ENCODE measurements at places on chromosomes 16 and 17.

GRCh38 chr16:69893106-69893505 is 58.0 kb upstream of the CLEC18A start:
- no peak for DNase-seq

DNA sequence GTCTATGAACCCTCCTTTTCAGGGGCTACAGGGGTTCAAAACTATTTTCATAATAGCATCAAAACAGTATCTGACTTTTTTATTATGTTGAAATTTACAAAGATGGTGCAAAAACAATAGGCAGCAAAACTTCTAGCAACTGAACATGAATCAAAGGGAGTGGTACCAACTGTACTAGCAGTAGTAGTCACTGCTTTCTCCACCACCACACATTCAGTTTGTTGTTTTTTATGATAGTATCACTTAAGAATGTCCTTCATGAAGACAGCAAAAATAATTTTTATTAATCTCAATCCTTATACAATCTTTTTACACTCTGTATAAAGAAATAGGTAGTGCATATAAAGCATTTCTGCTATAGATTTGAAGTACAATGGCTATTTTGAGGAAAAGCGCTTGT is 47.6 kb downstream of the MED13 start:
- no peak for DNase-seq

DNA sequence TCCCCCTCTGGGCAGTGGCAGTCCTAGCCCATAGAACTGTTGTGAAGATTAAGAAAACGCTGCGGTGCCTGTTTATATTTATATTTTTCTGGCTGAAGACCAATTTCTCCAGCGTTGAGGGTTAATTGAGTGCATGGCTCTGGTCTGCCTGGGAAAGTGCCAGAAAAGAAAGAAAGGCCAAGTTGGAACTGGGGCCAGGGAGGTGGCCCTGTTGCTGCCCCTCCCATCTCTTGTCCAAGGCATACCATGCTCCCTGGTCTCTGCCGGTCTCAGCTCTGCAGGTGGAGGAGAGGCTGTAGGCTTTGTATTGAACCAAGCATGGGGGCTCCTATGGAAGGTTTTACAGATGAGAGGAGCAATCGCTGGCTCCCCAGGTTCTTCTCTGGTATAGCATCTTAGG is 124.7 kb downstream of the MGAT5B start:
- no peak for DNase-seq

DNA sequence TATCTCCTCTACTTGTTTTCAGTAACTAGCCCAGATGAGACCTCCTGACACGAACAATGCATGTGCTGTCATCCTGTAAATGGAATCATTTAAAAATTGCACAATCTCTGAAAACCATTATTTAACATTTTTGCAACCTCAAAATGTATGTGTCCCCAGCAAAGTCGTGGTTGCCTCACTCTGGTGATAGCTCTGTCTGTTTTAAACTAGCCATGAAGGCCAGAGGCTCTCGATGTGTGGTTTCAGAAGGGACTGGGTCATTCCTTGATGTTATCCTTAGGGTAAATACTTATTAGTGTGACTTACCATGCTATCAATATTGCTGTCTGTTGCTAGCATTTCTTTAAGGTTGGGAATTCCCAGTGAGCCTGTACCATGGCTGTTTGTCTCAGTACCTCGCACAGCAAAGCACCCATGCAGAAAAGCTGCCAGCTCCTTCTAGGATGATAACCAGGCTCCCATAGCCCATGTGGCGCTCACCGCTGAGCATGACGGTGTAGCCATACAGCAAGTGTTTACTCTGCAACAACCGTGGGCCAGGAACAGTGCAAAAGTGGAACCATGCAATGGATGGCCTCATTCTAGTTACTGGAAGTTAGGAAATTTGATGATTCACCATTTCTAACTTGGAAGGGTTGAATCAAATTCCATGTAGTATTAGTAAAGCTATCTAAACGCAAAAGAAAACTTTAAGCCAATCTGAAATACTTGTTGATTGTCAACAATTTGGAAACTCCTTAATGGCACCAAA is 2.9 kb upstream of the PGS1 start:
- peak; percentile 82 for DNase-seq

DNA sequence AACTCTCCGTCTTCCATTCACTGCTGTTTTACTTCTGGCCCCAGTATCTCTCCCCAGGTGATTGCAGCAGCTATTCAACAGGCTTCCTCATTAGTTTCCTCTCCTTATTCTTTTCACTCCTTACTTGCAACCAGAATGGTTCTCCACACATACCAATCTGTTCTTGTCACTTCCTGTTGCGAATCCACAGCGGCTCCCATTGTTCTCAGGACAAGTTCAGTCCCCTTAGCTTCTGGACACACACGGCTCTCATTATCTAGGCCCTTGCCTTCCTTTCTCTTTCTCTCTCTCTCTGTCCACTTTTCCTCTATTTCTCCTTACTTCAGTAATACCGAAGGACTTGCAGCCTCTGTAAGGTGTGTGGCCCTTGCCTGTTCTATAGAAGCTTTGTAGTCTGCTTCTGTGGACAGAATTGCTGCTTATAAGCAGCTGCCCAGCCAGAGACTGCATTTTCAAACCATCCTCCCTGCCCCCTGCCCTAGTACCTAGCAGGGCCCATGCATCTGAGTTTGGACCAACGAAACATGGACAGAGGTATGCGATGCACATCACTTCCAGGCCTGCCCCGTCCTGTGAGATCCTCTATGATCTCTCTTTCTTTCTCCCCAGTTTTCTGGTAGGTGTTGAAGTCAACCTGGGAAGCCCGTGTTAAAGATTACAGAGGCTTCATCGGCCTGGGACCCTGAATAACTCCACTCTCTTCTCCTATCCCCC is 45.7 kb downstream of the VAT1L start:
- no peak for DNase-seq

- DNase-seq: no peak
Observed at GRCh38 chr17:75830164-75831031, 13.8 kb downstream of the UNC13D start.

- DNase-seq: no peak
Observed at GRCh38 chr17:71099003-71099714, 929.8 kb downstream of the KCNJ2 start.

GRCh38 chr16:30187971-30188561 is 4.7 kb downstream of the CORO1A start:
- no peak for DNase-seq

DNA sequence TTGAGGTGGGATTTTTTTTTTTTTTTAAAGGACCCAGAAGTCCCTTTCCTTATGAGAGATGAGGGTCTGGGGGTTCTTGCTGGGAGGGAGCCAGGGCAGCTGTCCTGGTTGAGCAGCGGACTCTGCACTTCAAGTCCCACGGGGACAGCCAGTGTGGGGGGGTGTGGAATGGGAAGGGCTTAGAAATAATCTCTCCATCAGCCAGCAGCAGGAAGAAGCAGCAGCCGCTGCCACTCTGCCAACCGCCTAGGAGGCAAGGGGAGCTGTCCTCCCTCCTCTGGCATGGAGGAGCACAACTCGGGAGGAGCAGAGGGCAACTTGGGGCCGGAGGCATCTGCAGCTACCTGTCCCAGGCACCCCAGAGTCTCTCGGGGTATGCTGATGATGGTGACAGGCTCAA is at the start of gene KCNG4:
Gene KCNG4, minus strand, starts transcription at position 104 of the 400 bp plus-strand sequence. CDS start 2,527 bp downstream, outside the sequence.
- DNase-seq: no peak

DNA sequence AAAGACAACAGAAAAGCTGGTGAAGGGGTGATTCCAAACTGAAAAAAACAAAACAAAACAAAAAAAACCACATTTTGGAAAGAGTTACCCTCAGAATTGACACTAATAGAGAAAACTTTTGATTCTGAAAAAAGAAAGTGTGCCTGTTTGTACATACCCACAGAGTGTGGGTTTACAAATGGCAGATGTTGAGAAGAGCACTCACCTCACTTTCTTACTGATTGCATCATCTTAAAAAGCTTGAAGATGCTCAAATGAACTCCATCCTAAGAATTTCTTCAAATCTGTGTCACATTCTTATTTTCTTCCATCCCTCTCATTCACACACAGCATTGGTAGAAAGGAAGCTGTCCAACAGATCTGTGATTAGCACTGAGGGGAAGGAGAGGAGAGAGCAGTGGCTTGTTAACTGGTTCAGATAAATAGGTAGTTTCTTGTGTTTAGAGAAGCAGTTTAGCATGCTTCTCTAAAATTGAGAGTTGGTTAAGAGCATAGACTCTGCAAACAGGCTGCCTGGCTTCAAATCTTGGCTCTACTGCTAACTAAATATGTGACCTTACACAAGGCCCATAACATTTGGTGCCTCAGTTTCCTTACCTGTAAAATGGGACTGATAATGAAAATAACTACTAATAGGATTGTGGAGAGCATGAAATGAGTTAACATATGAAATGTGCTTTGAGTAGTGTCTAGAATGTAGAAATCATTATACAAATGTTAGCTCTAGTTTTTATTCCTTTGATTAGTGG is 6.9 kb downstream of the GNAO1 start:
- DNase-seq: no peak

DNA sequence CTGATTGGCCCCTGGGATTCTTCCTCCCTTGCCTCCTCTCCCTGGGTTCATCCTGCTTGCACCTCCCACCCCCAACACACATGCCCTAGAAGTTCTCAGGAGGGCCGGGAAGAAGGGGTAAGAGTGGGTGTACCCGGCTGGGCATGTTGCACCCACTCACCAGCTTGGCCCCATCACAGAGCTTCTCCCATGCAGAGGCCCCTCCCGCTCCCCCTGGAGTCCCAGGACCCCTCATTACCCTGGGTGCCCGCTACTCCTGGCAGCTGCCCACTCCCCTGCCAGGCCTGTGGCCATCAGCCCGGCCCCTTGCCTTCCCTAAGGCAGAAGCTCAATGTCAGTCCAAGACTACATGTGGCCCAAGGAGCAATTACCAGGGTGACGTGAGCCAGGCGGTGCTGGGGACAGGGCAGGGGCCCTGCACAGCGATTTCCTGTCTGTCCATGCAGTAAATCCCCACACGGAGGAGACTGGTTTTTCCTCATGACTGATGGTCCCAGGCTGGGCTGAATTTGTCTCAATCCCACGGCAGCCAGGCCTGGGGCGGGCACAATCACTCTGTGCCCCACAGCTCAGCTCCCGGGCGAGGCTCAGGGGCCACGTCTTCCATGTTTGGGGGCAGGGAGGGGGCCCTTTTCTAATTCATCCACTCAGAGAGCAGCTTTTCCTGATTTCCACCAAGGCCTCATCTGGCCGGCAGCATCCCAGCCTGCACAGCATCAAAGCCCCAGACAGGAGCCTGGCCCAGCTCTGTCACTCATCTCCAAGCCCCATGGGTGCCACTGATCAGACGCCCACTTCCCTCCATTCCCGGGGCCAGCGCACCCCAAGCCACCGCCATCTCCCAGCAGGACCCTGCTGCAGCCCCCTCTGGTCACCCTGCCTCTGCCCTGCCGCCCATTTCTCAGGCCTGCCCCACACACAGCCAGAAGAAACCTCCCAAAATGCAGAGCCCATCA is 234.7 kb downstream of the KATNIP start:
- DNase-seq: no peak

- no peak for DNase-seq
Observed at GRCh38 chr16:2324296-2324859, 16.1 kb downstream of the ABCA3 start.

DNA sequence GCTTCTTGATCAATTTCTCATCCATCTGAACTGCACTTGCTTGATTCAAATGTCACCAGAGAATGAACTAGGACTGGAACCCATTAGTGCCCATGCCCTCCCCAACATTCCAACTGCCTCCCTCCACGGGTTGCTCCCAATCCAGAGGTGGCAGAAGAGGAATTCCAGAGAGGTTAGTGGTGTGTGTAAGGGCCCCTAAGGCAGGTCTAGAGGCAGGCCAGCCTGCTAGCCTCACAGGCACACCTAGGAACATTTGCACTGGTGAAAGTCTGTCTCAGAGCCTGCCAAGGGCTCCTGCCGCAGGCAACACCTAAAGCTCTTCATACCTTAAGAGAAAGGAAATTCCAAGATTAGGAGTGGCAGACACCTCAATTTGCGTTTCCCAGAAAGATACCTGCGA is 21.2 kb upstream of the CMTM4 start:
- no peak for DNase-seq

DNA sequence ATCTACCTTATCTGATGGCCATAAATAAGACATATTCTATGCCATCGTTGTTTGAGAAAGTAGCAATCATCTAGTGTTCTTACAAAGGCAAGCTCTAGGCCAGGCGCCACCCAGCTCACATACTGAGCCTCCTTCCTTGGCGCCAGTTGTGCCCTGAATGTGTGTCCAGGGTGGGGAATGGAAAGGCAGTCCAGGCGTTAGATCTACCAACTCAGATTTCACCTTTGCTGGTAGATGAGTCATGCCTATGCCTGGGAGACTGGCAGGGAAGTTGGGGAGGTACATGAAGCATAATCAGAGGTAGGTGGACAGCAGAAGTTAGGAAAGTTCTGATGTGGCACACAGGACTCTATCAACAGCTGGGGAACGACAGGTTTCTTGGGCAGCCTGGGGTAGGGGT is 23.6 kb downstream of the SDR42E1 start:
- no peak for DNase-seq

GRCh38 chr16:67016681-67017420 is 12.1 kb upstream of the CBFB start:
- DNase-seq: no peak

DNA sequence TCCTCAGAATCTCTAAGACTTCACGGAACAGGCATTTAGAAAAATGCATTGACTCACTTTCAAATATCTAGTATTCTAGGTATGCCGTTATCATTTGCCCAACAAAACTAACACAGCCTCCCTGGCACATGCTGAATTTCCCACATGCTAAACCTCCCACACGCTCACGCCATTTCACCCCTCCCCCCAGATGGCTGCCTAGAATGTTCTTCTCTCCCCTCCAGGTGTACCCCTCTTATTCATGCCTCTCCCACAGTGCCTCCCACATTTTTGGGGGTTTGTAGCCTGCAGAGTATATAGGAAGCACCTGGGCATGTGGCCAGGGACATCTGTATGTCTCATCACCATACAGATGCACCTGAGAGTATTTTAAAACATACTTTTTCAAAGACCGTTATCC is 38.2 kb upstream of the ICAM2 start:
- DNase-seq: no peak

- no peak for DNase-seq
Observed at GRCh38 chr17:8087075-8087951, at the start of gene ALOX12B. Gene ALOX12B, minus strand, starts transcription at chr17:8087716. Its CDS starts 274 bp downstream, at chr17:8087442.

DNA sequence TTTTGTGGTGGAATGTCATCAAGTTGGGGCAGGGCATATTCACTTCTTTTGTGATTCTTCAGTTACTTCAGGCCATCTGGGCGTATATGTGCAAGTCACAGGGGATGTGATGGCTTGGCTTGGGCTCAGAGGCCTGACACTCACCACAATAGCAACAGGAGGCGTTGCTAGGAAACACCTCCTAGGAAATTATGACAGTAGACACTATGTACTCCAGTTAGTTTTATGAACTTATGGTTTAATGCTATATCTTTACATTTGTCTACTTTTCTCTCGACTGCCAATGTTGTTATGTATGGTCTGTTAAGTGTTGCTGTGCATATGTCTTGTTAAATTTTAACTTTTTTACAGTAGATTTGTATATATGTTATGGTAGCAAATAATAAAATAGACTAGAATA is 788.7 kb upstream of the GOT2 start:
- DNase-seq: no peak
